T-cell (primary cell): ENCODE measurements at places on chromosomes 6 and 20.

- no peak for DNase-seq
These were observed 6.7 kb downstream of the TMEM151B start for GRCh38 chr6:44276667-44277640.

DNA sequence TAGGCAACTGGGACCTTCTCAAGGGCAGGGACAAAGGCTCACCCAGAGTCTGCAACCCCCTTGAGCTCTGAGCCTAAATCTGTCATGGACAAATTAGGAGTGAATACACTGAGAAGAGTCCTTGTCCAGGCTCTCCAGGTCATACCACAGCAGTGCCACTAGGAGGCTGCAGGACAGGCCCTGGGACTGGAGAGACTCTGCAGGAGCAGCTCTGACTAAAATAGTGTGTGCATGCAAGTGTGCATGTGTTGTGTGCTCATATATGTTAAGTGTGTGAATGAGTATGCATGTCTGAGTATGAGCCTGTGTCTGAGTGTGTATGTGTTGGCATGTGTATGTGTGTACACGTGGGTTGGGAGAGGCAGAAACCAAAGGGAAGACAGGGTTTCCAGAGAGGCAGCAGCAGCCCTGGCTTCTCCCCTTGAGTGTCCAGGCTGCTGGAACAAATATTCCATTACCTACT lies 27.1 kb downstream of the MRPL14 start:
- no peak for DNase-seq

- no peak for DNase-seq
These were observed 218.5 kb downstream of the ARHGAP18 start for GRCh38 chr6:129491436-129491835.

GRCh38 chr6:159720708-159721107 lies 6.6 kb upstream of the WTAP start:
- DNase-seq, result no peak

- no peak for DNase-seq
These were observed 189.5 kb downstream of the THBS2 start for GRCh38 chr6:169064194-169064593.

GRCh38 chr6:150030611-150031010 lies 5.3 kb upstream of the RAET1L start:
- no peak for DNase-seq

- DNase-seq, result no peak
These were observed 4.8 kb upstream of the NHSL1 start for GRCh38 chr6:138503881-138504680.

DNA sequence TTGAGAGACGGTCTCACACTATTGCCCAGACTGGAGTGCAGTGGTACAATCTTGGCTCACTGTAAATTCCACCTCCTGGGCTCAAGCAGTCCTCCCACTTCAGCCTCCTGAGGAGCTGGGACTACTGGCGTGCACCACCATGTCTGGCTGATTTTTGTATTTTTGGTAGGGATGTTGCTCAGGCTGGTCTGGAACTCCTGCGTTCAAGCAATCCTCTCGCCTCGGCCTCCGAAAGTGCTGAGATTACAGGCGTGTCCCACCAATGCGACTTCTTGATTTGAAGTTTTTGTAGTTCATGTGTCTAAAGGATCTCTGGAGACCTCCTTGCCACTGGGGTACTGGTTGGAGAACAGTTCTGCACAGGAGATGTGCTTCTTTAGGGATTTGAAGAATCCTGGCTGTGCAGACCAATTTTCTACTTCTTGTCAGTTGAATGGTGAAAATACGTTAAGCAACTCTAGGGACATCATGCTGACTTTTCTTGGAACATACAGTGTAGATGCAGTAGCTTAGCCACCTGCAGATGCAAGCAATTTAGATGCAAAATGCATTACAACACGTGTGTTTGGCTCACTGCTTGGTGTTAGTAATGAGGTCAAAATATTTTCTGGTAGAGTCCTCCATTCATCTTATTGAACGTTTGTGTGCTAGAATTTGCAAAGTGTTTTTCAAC lies 28.2 kb downstream of the SYTL3 start:
- DNase-seq, result no peak

- DNase-seq, result no peak
These were observed 60.7 kb upstream of the LTV1 start for GRCh38 chr6:143782481-143782880.

DNA sequence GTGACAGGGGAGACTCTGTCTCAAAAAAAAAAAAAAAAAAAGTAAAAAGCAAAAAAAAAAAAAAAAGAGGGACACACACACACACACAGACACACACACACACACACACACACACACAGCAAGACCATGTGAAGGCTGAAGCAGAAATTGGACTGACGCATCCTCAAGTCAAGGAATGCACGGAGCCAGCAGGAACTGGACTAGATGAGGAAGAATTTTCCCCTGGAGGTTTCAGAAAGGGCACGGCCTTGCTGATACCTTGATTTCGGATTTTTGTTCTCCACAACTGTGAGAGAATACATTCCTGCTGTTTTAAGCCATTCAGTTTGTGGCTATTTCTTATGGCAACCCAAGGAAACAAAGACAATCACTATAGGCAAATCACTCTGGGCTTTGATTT lies 176.9 kb upstream of the SALL4 start:
- DNase-seq, result no peak

GRCh38 chr6:167970230-167970629 lies 27.2 kb upstream of the KIF25 start:
- no peak for DNase-seq

GRCh38 chr20:36153736-36154699 lies 522 bp upstream of the EPB41L1 start:
- DNase-seq, result no peak

DNA sequence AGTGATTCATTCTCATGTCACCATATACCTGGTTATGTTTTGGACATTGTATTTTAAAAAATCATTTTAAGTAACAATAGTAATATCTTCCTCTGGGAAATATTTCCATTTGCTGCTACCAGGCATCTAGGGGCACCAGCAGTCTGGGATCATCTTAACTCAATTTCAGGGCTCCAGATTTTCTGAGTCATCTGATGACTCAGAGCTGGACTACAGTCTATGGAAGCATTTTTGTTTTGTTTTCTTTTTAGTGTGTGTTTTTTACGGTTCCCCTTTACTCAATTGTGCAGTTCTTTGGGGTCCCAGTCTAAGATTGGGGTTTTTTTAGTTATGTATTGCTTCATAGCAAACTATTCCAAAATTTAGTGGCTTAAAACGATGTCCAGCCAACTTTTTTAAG lies 5.7 kb upstream of the FKBP5 start:
- no peak for DNase-seq

DNA sequence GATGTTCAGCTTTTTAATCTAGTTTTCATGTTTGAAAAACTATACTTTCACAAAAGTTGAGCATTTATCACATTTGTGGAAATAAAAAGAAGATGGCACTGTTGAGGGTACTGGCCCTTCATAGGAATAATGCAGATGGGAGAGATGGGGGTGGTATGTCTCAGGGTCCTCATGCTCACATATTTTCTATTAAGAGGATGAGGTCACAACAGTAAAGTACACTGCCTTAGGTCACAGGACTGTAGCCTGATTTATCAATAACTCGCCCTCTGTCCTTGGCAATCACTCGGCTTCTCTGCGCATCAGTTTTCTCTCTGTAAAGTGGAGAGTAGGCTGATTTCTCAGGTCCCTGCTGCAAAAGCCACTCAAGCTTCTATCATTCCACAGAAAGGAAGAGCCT lies 55.9 kb downstream of the PPP1R3G start:
- DNase-seq, result no peak

DNA sequence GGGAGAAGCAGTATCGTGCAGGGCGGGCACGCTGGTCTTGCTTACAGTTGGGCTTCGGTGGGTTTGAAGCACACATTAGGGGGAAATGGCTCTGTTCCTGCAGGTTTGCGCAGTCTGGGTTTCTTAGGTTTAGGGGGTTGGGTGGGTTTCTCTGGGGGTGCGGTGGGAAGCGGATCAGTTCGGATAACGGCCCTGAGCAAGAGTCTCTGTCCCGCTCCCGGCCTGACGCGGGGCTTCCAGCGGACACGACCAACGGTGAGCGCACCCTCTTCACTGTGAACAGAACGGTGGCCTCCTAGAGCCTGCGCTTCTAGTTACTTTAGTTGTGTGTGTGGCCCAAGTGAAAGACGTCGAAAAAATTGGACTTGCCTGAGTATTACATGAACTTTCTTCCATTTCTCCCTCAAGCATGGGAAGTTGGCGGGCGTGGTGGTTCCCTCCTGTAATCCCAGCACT lies 635 bp upstream of the ELOVL2 start:
- DNase-seq, result no peak

DNA sequence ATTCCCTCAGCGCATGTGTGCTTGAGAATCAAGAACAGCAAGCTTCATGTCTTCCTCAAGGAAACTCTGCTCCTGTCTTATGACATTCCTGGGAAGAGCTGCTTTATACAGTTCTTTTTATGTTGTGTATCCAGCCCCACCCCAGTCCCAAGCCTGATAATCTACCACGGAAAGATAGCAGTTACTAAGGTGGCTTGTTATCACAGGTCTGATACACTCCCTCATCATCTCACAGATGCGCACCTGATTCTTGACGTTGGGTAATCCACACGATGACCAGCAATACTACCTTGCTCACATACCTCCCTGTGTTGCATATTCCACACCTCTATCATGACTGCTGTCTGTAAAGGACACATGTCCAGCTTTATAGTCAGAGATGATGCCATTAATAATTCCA lies 3.2 kb downstream of the NHLRC1 start:
- DNase-seq, result no peak

DNA sequence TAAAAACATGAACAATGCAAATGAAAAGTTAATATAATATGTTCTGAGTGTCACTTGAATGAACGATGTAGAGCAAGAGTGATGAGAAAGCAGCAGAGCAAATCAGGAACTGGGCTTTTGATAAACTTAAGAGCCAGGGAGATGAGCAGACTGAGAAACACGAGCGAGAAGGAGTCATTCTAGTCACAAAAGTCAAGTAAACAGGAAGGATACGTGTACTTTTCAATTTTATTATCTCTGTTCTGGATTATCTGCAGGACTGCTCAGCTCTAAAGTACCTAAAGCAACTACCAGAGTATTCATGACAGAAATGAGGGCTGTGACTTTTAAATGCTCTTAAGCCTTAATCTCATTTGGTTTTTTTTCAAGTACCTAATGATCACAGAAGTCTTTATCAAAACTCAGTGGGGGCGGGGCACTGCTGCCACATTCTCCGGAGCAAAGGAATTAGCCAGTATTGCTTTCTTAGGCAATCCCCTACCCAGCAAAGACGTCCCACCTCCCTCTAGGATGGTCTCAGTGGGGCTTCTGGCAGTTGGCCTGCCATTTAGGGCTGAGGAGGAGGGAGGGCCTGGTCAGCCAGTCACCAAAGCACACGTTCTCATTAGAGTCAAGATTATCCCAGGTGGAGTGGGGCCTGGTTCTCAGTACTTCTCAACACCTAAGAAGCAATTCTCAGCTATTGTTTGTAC lies 8.6 kb downstream of the MAN1A1 start:
- no peak for DNase-seq

- DNase-seq, result no peak
These were observed 3.2 kb upstream of the SLC17A9 start for GRCh38 chr20:62949153-62949821.

- DNase-seq, result no peak
These were observed 202.8 kb upstream of the BTBD3 start for GRCh38 chr20:11714886-11715285.

DNA sequence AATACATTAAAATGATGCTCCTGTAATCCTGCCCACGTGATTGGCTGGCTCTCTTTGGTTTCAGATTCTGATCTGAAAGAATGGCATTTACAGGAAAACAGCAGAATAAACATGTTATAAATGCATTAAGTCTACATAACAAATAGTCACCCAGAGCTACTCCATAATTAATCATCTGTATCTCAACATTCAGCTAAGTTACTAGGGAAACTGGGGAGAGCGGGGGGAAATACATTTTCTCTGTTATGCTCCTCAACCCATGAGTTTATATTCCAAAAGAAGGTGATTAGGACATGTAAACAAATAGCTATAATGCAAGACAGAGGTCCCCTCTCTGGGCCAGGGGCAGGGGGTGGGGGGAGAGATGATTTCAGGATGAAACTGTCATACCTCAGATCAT lies 58.5 kb downstream of the MAP7 start:
- DNase-seq, result no peak

DNA sequence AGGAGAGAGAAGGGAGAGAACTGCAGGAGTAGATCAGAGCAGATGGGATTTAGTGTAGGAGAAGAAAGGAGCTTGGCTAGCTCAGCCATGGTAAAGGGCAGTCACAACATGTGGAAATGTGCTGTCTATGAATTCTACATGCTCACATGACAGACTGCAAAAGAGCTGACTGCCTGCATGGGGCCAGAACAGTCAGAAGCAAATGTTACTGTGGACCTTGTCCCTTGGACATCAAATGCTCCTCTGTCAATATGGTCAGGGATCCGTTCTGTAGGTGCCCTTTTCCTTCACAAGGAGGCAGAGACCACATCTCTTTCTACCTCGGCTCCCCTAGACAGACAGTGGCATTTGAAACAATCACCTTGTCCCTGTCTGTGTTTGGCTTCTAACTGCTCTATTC lies 46.6 kb upstream of the HIVEP1 start:
- DNase-seq, result no peak

- DNase-seq, result no peak
These were observed 7.9 kb downstream of the ROS1 start for GRCh38 chr6:117417851-117418250.

DNA sequence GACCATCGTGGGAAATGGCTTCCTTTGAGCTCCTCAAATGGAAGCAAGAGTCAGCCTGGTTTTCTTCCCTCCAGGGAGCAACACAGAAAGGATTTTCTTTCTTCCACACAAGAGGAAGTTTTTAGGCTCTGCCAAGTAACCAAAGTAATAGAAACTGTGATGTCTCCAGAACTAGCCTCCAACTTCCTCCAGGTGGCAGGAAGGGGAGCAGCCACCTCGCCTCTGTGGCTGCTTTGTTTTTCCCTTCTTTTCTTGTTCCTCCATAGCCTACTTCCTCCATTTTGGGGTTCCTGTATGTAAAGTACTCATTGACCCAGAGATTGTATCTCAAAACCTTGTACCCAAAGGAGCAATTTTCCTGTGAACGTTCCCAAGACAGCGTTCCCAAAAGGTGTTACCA lies 32.7 kb upstream of the CCR6 start:
- DNase-seq, result no peak

GRCh38 chr6:166950443-166950821 lies 5.9 kb downstream of the RNASET2 start:
- DNase-seq, result no peak

- DNase-seq, result no peak
These were observed 14.8 kb downstream of the MTCH1 start for GRCh38 chr6:36970892-36971842.

DNA sequence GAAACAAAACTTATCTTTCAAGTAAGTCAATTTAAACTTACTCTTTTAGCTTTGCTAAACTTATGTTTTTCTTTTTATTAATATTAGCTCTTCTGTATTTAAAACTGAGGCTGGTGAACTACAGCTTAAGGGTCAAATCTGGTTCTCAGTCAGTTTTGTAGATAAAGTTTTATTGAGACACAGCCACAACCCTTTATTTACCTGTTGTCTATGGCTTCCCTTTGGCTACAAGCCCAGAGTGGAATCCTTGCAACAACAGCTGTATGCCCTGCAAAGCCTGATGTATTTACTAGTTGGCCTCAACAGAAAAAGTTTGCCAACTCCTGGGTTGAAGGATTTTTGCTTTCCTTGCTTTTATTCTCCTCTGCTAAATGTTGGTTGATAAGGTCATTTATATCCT lies 491.4 kb upstream of the RNF217 start:
- DNase-seq, result no peak

- DNase-seq, result no peak
These were observed 9.7 kb downstream of the NOTCH4 start for GRCh38 chr6:32214126-32214525.
